ENCODE measurements at places on chromosomes 5 and 9. TPM values are rescaled to one million over a fixed set of nuclear protein-coding genes. Genes with fewer than 3 reads are reported as not detected.

The SLC6A19 gene
- not detected for total RNA-seq

The C7 gene
- 2,709 TPM for total RNA-seq

The DRD1 gene
- total RNA-seq, result 0.15 TPM

The AFAP1L1 gene
- total RNA-seq, result 8.3 TPM

The PIP5KL1 gene
- 0.48 TPM for total RNA-seq

The TMEM267 gene
- 14.9 TPM for total RNA-seq

The SHISAL2B gene
- total RNA-seq, result not detected

The GLRA1 gene
- total RNA-seq, result not detected

The ARAP3 gene
- 3.5 TPM for total RNA-seq

DNA sequence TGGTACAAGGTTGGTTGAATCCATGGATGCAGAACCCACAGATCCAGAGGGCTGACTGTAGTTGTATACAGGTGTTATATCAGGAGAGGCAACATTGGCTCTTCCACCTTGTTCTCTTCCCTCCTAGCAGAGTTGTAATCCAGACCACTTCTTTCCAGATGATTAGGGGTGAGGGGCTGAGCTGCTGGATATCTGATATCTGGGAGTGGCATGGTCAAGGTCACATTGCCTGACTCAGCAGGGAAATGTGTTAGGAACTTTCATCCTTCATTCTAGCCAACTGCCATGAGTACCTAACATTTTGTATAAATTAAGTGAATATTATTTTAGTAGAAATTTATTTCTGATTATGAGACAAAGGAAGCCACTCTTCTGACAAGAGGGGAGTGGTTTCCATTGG lies 7.3 kb downstream of the DAPK1 start:
- DNase-seq, result no peak

DNA sequence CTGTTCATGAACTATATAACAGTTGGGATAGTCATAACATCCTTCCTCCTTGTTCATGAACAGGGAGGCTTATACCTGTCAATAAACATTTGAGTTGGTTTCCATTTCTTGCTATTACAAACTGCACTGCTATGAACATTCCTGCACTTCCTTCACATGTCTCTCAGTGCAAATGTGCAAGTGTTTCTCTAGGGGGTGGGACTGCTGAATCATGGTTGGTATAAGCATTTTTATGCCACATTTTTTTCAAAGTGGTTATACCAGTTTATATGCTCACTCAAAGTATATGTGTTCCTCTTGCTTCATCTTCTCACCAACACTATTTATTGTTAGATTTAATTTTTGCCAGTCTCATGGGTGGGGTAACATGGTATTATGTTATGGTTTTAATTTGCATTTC lies 25.8 kb upstream of the TPD52L3 start:
- DNase-seq, result no peak

DNA sequence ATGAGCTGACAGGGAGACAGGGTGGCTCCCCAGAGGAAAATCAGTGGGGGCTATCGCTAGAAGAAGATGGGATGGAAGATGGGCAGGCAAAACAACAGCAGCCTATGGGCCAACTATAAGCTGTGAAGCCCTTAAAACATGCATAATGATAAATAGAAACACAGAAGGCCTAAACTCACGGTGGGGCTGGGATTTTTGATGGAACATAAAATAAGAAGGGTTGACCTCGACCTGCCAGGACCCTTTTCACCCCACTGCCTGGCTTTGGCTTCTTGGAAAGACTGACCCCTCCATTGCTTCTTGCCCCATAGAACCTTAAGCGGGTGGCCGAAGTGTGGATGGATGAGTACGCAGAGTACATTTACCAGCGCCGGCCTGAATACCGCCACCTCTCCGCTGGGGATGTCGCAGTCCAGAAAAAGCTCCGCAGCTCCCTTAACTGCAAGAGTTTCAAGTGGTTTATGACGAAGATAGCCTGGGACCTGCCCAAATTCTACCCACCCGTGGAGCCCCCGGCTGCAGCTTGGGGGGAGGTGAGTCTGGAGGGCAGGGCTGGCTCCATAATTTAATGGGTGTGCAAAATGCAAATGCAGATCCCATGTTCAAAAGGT lies 36.5 kb upstream of the SAP30L start:
- DNase-seq, result no peak

GRCh38 chr5:171724468-171725204 lies 61.0 kb upstream of the SMIM23 start:
- no peak for DNase-seq

DNA sequence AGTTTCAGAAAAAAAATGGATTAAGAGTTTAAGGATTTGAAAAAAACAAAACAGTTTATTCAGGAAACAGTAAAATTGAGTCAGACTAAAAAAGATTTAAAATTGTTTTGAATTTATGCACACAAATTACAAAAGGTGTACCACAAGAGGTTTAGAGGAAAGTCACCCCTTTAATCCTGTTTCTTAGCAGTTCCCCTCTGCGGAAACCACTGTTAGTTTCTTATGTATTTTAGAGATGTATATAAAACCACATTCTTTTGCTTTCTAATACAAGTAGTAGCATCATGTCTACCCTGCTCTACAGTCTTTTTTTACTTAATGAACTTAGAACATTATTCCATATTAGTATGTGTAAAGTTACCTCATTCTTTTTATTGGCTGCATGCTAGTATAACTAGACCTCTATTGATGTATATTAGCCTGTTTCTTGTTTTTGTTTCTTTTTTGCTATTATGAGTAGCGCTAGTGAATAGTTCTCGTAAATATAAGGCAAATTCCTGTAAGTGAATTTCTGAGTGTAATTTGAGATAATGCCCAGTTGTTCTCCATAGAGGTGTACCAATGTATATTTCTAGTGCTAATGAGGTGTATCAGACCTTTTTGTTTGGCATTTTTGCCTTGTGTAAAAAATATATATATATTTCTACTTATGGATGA lies 20.0 kb downstream of the GPBP1 start:
- DNase-seq, result no peak

GRCh38 chr5:102811972-102812371 lies 56.9 kb downstream of the PAM start:
- DNase-seq, result no peak

GRCh38 chr5:43020399-43020746 lies 19.7 kb downstream of the ANXA2R start:
- DNase-seq, result no peak

DNA sequence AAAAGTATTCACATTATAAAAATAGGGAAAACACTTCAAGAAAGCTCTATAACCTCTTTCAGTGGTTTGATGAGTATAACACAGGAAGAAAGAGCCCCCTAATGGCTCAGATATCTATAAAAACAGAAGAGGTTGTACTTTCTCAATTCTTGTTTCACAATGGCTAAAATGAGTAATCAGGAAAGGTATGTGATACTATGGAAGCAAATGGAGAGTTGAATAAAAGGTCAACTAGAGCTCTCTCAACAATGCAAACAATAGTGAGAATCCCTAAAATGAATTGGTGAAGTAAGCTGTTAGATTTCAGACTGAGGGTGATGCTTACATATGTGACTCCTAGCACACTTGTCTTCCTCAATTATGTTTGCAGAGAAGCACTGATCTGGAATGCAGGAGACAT lies 584.6 kb upstream of the CDH18 start:
- DNase-seq, result no peak

- DNase-seq, result no peak
Observed at GRCh38 chr5:67200809-67201562, 4.4 kb upstream of the CD180 start.

- DNase-seq, result no peak
Observed at GRCh38 chr5:78896132-78896531, 89.0 kb downstream of the ARSB start.

DNA sequence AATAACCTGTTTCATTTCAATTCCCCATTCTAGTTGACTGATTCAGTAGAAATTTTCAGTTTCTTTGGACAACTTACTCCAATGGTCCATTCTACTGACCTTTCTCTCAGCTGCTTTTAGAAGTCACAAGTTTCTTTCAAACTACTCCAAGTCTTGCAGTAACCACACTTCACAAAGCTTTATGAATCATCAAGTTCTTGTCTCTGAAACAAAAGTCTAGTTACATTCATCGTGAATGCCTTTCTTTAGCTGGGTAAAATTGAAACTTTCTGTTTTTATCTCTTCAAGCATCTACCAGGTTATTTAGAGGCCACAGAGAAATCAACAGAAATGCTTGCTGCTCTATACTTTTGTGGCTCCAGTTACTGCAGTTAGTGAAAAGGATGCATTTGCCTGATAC lies 405.4 kb downstream of the TMEM232 start:
- no peak for DNase-seq

All from ovary (tissue), 10 donors.